HFFc6 (cell line): ENCODE measurements at places on chromosomes 1 and 21. TPM values are rescaled to one million over a fixed set of nuclear protein-coding genes. Genes with fewer than 3 reads are reported as not detected.

DNA sequence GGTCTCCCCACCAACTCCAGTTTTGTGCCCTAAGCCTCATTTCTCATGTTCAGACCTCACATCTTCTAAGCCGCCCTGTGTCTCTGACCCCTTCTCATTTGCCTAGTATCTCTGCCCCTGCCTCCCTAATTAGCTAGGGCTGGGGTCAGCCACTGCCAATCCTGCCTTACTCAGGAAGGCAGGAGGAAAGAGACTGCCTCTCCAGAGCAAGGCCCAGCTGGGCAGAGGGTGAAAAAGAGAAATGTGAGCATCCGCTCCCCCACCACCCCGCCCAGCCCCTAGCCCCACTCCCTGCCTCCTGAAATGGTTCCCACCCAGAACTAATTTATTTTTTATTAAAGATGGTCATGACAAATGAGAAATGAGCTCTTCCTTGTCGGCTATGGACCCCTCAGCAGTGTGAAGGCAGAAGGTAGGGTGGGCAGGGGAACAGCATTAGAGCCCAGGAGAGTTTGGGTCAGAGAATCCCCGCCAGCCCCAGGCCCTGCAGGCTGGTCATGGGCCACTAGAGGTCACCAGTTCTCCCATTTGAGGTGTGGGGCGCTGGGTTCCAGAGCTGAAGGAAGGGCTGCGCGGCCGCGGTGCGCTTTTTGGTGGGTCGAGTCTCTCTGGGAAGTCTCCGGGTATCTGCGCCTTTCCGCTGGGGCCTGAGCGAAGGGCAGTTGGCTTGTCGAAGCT is 11.5 kb downstream of the ADAMTSL4 start:
- peaks cover under 1% of the 10 kb centered on the region for H3K36me3 ChIP-seq
- H3K27me3 ChIP-seq = peaks cover 1% of the 10 kb centered on the region
- peaks cover 50% of the 10 kb centered on the region for H3K4me1 ChIP-seq
- peak overlapping the region; percentile 90 for H3K4me3 ChIP-seq
- peak overlapping the region; percentile 99 for H3K27ac ChIP-seq

- no peaks in the 10 kb centered on the region for H3K36me3 ChIP-seq
- no peak for DNase-seq
- no peak overlapping the region for H3K27ac ChIP-seq
Observed at GRCh38 chr1:65719391-65719790, 73.3 kb upstream of the PDE4B start.

DNA sequence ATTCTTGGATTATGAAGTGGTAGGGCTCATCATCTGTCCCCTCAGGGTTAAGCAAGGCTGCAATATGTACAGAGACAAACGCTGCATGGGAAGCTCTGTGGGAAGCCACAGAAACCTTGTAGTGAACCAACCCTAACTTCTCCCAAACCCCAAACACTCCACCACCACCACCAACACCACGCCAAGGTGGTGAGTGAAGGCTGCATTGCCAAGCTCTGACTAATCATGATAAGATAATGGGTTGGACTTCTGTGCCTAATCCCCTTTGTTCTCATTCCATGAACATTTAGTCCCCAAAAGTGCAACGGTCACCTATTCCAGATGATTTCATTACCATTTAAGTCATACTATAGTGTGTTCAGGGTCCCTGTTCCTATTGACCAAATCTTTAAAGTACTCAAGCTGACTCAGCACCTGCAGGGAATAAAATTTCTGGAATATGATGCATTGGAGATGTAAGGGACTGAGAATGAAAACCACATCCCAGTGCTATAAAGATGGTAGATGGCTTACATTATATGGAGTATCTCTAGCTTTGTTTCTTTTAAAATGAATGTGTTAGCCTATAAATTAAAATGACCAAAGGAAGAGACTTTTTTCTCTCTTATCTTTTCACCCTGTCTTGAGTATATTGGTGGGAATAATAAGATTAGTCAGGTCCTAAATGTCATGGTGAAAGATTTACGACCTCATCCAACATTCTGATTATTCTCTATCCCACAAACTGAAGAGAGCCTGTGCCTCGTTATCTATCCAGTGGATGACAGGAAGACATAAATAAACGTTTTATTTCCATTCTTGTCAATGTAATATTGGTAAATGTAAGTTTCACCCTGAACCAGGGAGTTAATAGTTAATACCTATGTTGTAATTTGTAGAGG is 22.6 kb upstream of the PLD5 start:
- no peaks in the 10 kb centered on the region for H3K27me3 ChIP-seq
- H3K27ac ChIP-seq = no peak overlapping the region
- H3K36me3 ChIP-seq = no peaks in the 10 kb centered on the region

- H3K4me1 ChIP-seq = peaks cover 77% of the 10 kb centered on the region
- H3K27ac ChIP-seq = peak overlapping the region; percentile 58
- H3K36me3 ChIP-seq = no peaks in the 10 kb centered on the region
- H3K27me3 ChIP-seq = no peaks in the 10 kb centered on the region
- H3K4me3 ChIP-seq = no peak overlapping the region
- DNase-seq = no peak
Observed at GRCh38 chr1:185861630-185862029, 127.4 kb downstream of the HMCN1 start.

Gene FMO4
- 0.55 to 1.9 TPM (median 0.97 TPM) in 3 replicates for total RNA-seq

Gene CRYAA
- not detected in 3 replicates for total RNA-seq

Gene RRP1B
- 26.8 and 27.4 TPM in 2 replicates for total RNA-seq

Gene S100A7
- not detected in 3 replicates for total RNA-seq

Gene BRINP2
- total RNA-seq = not detected in 3 replicates
